ENCODE measurements at places on chromosomes 7 and 10. TPM values are rescaled to one million over a fixed set of nuclear protein-coding genes. Genes with fewer than 3 reads are reported as not detected.

DNA sequence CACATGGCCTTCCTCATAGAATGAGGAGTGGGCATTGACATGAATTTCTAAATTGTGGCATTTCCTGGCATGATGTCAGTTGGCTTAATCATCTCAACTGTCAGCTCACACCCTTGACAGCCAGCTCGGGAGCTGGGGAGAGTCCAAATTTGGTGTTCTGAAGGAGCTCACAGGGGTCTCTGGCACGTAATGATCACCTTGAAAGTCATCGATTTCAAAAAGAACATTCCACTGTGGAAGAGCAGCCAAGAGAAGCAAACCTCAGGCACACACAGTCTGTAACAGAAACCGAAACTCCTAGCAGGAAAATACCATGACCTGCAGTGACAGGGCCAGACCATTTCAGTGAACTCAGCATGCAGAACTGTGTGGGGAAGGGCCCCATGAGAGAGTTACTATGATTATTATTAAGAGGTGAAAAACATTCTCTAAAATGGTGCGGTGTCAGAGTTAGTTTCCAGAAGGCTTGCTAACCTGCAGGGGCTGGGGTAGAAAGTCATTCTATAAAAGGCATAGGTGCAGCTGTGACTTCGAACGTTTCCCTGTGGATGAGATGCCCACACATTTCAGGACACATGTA is 26.4 kb upstream of the KLF6 start:
- DNase-seq, result peak; percentile 67

- DNase-seq, result no peak
Measured at GRCh38 chr10:27536437-27536836, 32.3 kb downstream of the RAB18 start.

PNLIPRP2 gene
- total RNA-seq, result not detected

- DNase-seq, result no peak
Measured at GRCh38 chr10:21927631-21928353, 75.7 kb downstream of the DNAJC1 start.

GRCh38 chr10:49089152-49089551 is 26.2 kb downstream of the VSTM4 start:
- no peak for DNase-seq

- DNase-seq, result peak; percentile 51
Measured at GRCh38 chr7:24573554-24574338, 494 bp downstream of the PALS2 start.

FFAR4 gene
- total RNA-seq, result 1.0 TPM

- DNase-seq, result no peak
Measured at GRCh38 chr7:85033263-85033662, 153.6 kb downstream of the SEMA3D start.

ANKIB1 gene
- total RNA-seq, result 54.2 TPM

DNA sequence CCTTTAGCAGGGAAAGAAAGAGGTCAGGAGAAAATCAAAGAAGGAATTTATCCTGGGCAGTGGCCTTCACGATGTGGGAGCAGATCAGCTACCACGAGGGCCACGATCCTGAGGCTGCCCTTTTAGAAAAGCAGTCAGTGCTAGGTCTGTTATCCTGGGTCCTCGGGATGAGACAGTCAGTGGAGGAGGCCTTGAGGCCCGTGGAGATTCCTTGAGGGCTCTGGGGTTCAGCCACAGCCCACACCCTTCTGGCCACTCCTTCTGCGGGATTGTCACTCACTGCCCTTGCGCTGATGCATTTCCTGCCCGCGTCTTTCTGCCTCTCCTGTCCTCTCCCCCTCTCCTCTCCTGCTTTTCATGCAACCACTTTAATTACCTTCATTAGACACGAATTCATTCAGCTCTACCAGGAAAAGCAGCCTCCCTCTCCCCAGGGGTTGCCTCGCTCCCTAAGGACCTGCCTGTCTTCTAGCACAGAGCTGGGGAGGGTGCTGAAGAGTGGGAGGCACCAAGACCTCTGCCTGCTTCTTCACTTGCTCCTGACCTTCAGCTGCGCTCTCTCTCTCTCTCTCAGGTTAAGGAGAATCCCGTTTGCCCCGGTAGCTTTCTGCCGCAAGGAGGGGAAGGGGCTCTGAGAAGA is 42.6 kb upstream of the LRRC4 start:
- no peak for DNase-seq

DNA sequence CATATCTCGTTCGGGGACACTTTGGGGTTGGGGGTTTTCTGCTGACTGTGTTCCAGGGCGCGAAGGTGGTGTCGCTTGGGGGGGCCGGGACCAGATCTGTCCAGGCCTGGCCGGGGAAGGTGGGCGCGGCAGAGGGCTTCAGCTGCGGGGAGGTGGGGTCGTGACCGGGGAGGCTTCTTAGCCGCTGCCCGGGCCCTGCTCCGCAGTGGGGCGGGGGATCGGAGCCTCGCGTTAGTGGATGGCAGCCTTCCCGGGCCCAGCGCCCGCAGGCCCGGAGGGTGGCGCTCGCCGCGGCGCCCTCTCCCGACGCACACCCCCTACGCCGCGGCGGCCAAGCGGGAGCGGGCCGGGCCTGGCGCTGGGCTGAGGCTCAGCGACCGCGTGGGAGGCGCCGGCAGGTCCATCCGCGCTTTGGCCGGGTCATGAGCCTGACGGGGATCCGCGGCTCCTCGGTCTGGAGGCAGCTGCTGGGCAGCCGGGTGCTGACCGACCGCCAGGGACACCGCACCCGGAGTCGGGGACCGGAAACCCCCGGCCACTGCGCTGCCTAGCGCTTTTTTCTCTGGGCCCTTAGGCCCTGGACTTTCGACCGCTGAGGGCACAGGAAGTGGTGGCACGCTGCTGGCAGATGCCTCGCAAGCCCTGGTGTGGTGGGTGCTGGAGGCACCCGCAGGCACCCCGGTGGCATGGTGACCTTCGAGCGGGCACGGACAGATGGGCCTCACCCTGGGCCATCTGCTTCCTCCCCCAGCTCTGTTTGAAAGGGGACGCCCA is 1.2 kb downstream of the AGAP3 start:
- DNase-seq, result no peak

DNA sequence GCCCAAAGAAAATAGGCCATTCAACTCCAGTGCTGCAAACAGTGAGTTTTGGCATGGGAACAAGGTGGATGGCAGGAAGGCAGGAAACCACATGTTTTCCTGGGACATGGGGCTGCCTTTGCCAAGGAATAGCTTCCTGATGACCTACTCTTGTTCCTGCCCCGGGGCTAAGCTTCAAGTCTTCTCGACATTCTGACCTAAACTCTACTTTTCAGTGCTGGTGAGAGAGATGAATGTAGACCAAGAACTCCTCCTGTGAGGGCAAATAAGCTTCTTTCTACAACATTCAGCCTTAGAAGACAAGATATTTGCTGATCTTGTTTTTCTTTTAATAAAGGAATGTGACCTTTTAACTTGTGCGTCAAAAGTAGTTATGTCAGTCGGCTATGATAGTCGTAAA is 199.0 kb downstream of the GPR37 start:
- DNase-seq, result peak; percentile 78

DNA sequence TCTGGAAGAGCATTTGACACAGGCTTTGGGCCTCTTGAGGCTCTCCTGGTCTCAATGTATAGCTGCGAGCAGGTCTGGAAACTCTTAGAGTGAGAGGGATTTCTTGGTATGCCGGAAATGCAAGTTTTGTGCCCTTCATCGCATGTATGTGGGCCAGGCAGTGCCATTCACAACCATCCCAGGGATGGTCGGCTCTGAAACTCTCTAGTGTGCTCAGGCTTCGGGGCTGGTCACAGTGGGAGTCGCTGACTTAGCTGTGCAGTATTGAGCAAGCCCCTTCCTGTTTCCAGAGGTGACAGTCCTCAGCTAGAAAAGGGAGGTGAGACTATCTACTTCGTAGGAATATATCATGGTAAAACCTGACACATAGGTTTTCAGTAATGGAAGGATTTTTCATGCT is 2.0 kb upstream of the AOAH start:
- DNase-seq, result no peak

NANOS1 gene
- total RNA-seq, result 2.9 TPM

- no peak for DNase-seq
Measured at GRCh38 chr10:75165684-75166622, 44.6 kb upstream of the VDAC2 start.

DNA sequence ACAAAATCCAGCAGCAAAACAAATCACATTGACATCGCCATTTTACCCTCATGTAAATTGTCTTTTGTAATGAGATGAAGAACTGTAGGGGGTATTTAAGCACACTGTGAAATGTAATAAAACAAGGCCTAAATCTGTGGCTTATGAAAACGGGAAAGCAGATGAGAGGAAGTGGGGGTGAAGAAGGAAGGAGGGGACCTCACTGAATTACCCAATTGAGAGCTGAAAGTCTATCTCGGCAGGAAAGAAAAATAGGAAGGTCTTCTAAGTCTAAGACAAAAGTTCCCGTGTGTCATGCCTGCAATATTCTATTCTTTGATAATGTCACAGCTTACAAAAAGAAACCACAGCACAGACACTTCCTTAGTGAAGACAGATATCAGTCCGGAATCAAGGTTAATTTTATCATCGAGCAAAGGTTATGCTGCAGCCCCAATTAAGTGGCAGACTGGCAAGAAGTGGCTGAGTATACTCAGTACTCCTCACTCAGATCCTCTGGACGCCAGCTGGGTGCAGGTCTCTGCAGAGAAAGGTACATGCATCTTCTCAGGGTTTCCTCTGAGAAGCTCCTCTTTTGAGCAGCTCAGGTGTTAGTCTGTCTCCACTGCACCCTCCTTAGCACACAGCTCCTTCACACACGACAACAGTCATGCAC is 239.7 kb downstream of the FANK1 start:
- no peak for DNase-seq

HMX3 gene
- not detected for total RNA-seq

- DNase-seq, result peak; percentile 54
Measured at GRCh38 chr7:129091484-129092002, 36.6 kb upstream of the TNPO3 start.

DNA sequence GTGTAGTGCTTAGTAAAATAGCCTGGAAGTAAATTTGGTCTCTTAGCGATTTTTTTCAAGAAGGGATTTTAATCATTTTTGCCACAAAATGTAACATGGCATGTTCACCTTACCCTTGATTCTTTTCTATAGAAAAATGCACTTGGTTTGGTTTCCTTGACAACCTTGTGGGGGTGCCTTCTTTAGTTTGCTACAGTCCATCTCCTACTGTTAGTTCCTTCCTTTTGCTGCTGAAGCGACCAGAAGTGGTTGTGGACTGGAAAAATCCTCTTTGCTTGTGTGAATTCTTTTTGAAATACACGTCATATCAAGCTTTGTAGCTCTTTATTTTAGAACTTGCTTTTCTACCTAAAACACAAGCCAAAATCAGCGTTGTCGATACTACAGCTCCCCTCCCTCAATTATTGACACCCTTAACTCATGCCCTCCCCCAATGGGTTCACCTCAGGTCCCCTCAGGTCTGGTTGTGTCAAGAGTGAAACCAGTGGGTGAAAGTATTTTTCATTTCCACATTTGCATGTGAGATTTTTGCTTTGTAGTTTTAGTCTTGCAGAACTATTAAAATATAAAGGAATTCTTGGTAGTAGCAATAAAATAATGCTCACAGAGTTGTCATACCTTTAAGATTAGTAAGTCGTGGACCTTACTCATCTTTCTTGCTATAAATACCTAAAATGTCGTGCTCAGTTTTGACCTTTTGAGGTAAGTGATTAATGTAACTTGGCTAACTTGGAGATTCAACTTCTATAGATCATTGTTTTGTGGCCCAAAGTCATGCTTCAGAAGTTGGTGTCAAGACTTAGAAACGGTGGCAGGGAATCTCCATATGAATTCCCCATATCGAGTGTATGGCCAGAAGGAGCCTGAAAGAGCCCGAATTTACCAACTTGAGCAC is 1.5 kb downstream of the ACTR3B start:
- no peak for DNase-seq

- DNase-seq, result no peak
Measured at GRCh38 chr10:113099431-113100183, 149.6 kb downstream of the TCF7L2 start.

PITX3 gene
- not detected for total RNA-seq

GRCh38 chr7:127930341-127931328 is 100.6 kb downstream of the LRRC4 start:
- no peak for DNase-seq

- DNase-seq, result no peak
Measured at GRCh38 chr7:150897502-150898474, 45.5 kb downstream of the AOC1 start.

- DNase-seq, result no peak
Measured at GRCh38 chr7:157009170-157009777, 1.2 kb downstream of the MNX1 start.

FZD1 gene
- 11.0 TPM for total RNA-seq

DNA sequence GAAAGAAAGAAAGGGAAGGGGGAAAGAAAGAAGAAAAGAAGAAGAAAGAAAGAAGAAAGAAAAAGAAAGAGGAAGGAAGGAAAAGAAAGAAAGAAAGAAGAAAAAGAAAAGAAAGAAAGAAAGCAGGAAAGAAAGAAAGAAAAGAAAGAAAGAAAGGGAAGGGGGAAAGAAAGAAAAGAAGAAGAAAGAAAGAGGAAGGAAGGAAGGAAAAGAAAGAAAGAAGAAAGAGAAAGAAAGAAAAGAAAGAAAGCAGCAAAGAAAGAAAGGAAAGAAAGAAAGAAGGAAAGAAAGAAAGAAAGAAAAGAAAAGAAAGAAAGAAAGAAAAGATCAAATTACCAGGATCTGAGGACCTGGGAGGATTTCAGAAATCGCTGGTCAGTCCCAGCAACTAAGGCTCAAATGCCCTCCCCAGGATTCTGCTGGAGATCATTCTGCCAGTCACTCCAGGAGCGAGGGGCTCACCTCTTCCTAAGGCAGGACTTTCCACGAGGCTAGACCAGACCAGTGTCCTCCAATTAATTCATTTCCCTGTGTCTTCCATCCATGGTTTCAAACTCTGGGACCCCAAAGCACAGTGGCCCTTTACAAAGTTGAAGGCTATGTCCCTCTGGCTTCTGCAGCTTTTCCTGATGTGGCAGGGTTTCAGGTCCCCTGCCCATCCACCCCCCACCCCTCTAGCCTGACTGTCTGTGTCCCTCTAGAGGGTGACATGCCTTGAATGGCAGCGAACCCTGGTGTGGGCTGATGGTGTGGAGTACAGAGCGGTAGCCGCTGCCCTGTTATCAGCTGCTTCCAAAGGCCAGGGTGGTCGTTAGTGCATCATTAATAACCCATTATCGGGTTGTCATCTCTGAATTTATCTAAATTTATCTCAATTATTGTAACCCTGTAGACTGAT is 77.9 kb downstream of the PARP12 start:
- DNase-seq, result no peak

DNA sequence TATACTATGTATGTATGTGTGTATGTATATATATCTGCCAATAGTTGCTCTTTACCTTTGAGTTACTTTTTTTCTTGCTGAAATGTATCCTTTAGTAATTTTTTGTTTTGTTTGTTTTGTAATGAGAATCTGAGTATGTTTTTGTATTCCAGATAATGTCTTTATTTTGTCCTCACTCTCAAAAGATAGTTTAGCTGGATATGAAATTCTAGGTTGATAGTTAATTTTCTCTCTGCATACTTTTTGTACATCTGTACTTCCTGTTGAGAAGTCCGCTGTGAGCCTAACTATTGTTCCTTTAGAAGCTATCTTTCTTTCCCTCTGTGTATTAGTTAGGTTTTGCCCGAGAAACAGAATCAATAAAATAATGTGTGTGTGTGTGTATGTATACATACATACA is 29.5 kb downstream of the BUB3 start:
- DNase-seq, result no peak

FAM171A1 gene
- total RNA-seq, result 11.7 TPM
